Osteoblast (primary cell): ENCODE measurements at places on chromosomes 3 and 15. TPM values are rescaled to one million over a fixed set of nuclear protein-coding genes. Genes with fewer than 3 reads are reported as not detected.

DNA sequence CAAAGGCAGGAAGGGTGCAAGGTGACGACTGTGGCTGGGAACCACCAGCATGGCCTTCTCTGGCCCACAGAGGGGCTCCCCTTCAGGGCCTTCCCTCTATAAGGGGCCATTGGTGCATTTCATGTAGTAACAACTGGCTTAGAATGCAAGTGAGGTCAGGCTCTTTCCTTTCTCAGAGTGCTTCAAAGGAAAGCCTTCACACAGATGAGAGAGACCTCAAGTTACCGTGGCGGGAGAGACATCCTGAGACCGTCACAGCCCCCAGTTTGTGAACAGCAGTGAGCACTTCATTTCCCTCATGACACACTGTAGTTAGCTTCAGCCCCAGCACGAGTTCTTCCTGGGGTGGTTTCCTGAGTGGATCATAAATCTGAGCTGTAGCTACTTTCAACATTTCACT lies 96.6 kb upstream of the LIMD1 start:
- no peak for DNase-seq

Gene SLC12A8
- total RNA-seq: 33.0 and 36.2 TPM in 2 replicates

Gene FETUB
- total RNA-seq: not detected in 2 replicates

Gene MYLK
- total RNA-seq: 232 and 268 TPM in 2 replicates

- no peak for DNase-seq
These were observed 566.8 kb downstream of the NTRK3 start for GRCh38 chr15:87689716-87690115.
